GM23338 (cell line): ENCODE measurements at places on chromosomes 1 and 21. TPM values are rescaled to one million over a fixed set of nuclear protein-coding genes. Genes with fewer than 3 reads are reported as not detected.

GRCh38 chr1:25184001-25184762 lies 48.1 kb downstream of the SYF2 start:
- no peaks in the 10 kb centered on the region for H3K27me3 ChIP-seq
- no peak overlapping the region for H3K27ac ChIP-seq
- H3K36me3 ChIP-seq, result no peaks in the 10 kb centered on the region
- no peak for DNase-seq
- H3K4me1 ChIP-seq, result no peaks in the 10 kb centered on the region
- no peak overlapping the region for H3K4me3 ChIP-seq

Gene ARHGEF11
- total RNA-seq, result 23.5 and 33.7 TPM in 2 replicates

DNA sequence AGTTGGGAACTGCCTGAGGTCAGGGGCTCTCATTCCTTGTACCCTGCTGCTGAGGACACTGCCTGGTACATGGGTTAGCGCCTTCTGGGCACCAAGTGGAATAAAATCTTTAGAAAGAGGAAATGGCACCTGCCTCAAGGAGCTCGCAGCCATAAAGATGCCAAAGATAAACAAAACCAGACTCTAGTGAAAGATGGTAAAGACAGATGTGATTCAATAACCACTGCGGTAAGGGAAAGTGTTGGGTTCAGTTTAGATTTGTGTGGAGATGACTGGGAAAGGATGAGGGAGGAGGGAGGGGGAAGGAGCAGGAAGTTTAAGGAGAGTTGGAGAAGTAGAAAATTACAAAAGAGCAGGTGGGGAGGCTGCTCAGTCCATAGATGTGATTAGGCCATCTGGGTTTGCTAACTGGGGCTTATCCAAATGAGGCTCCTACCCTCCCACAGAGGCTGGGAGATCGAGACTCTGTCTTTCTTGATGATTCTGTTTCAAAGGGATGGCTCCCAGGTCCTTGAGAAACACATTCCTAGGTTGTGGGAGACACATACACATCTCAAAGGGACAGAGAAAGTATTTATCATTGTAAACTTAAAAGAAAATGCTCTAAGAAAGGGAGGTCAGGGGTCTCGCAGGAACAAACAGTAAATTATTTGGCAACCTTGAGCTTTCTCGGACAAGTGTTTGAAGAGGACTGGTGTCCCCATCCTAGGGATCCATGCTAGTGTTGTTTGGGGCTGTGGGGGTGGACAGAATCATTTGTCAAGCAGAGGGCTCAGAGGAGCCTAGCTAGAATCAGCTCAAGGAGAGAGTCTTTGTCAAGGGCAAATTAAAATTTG lies 65.7 kb upstream of the MORC3 start:
- DNase-seq, result peak; percentile 17
- H3K4me1 ChIP-seq, result peaks cover 6% of the 10 kb centered on the region; the same call in 1 of the 2 replicates
- H3K4me3 ChIP-seq, result no peak overlapping the region
- H3K27me3 ChIP-seq, result no peaks in the 10 kb centered on the region
- no peaks in the 10 kb centered on the region for H3K36me3 ChIP-seq
- H3K27ac ChIP-seq, result peak overlapping the region; percentile 59; the same call in 1 of the 2 replicates

Gene CDA
- total RNA-seq, result 1.7 and 2.5 TPM in 2 replicates

DNA sequence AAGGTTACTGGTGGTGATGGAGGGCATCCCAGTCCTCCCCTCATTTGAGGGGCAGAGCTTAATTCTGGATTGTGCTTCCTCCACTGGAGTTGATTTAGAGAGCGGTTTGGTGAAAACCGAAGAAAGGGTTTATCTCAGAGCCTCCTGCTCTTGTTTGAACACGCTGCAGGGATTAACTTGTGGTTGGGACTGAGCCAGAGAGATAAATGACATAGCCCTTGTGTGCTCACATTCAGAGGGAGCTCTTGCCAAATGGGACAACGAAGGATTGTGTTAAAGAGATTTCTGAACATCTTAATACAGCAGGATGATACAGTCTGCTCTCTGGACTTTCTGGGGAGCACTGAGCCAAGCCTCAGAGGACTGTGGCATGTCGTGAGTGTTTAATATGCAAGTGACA lies 308.2 kb downstream of the DISC1 start:
- H3K27me3 ChIP-seq, result no peaks in the 10 kb centered on the region
- H3K4me3 ChIP-seq, result no peak overlapping the region
- DNase-seq, result no peak
- H3K27ac ChIP-seq, result no peak overlapping the region

Gene TEX38
- not detected in 2 replicates for total RNA-seq

DNA sequence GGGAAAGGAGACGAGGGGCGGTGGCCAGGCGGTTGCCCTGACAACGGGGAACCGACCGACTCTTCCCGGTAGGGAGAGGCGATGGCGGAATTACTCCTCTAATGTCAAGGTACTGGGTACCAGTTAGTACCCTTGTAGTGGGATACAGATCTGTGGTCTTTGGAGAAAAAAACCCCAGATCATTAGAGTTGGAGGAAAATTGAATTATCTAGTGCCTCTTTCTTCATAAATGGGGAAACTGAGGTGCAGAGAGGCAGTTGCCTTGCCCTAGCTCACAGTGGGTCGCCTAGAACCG lies 545 bp upstream of the PEF1 start:
- H3K27ac ChIP-seq, result peak overlapping the region; percentile 97
- no peaks in the 10 kb centered on the region for H3K27me3 ChIP-seq
- H3K4me1 ChIP-seq, result peaks cover 36% of the 10 kb centered on the region
- no peaks in the 10 kb centered on the region for H3K36me3 ChIP-seq
- DNase-seq, result no peak
- H3K4me3 ChIP-seq, result peak overlapping the region; percentile 78

DNA sequence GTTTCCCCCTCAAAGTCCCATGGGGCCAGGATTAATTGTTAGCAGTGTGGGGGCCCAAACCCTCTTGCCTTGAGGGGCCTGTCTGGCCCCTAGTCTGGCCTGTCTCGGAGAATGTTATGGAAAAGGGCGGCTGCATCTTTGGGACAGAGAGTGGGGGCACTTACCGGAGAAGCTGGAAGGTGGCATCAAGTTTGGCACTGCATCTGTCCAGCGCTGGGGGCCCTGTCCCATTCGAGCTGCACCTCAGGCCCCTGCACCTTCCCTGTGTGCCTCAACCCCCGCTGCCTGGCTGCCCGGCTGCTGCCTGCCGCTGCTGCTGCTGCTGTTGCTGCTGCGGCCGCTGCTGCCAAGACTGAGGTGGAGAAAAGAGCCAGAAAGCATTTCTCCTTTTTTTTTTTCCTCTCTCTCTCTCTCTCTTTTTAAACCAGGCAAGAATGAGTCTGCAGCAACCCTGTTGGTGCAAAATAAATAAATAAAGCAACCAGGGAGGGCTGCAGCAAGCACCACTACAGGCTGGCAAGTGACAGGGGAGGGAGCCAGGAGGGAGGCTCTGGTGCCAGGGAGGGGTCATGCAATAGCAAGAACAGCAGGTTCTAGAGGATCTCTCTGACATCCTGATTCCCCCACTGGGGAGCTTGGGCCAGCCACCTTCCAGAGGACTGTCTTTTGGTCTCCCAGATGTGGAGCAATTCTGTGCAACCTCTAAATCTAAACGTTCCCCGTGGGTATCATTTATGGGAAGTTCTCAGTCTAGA lies at the start of gene LINGO4:
TSS of gene LINGO4 (minus strand) at position 354 of the 755 bp plus-strand sequence. CDS start 2,715 bp downstream, outside the sequence.
- H3K4me1 ChIP-seq, result peaks cover 6% of the 10 kb centered on the region
- no peaks in the 10 kb centered on the region for H3K27me3 ChIP-seq
- no peak within 1 kb of the TSS for H3K4me3 ChIP-seq

- H3K4me1 ChIP-seq, result no peaks in the 10 kb centered on the region
- H3K36me3 ChIP-seq, result peaks cover 11% of the 10 kb centered on the region; the same call in 1 of the 2 replicates
- no peak overlapping the region for H3K4me3 ChIP-seq
These were observed 210.9 kb downstream of the KAZN start for GRCh38 chr1:14809191-14809981.

Gene PGLYRP4
- total RNA-seq, result not detected in 2 replicates

Gene RHCE
- 0.17 TPM in 1 of 2 replicates, not detected in the other for total RNA-seq

Gene GALNT2
- total RNA-seq, result 37.2 and 48.3 TPM in 2 replicates

DNA sequence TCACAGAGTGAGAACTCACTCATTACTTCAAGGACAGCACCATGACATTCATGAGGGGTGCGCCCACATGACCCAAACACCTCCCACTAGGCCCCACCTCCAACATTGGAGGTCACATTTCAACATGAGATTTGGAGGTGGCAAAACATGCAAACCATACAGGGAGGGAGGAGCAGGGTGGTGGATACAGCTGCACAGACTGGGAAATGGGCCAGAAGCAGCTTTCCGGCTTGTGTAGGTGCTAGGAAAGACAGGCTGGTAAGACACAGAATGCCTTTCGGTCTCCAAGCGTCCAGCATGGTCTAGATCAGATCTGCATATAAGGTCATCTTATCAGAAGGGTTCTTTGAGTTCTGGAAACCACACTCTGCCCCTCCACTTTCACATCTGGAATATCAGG lies 35.1 kb upstream of the TINAGL1 start:
- no peak for DNase-seq
- no peak overlapping the region for H3K4me3 ChIP-seq
- H3K27ac ChIP-seq, result no peak overlapping the region
- H3K27me3 ChIP-seq, result no peaks in the 10 kb centered on the region

Gene FOXD2
- total RNA-seq, result 0.28 TPM in 1 of 2 replicates, not detected in the other

GRCh38 chr1:66380452-66381212 lies 153.3 kb upstream of the SGIP1 start:
- H3K36me3 ChIP-seq, result peaks cover 14% of the 10 kb centered on the region
- peaks cover 11% of the 10 kb centered on the region for H3K4me1 ChIP-seq
- H3K4me3 ChIP-seq, result no peak overlapping the region
- no peaks in the 10 kb centered on the region for H3K27me3 ChIP-seq
- DNase-seq, result no peak

Gene DDAH1
- total RNA-seq, result 35.4 and 41.7 TPM in 2 replicates

DNA sequence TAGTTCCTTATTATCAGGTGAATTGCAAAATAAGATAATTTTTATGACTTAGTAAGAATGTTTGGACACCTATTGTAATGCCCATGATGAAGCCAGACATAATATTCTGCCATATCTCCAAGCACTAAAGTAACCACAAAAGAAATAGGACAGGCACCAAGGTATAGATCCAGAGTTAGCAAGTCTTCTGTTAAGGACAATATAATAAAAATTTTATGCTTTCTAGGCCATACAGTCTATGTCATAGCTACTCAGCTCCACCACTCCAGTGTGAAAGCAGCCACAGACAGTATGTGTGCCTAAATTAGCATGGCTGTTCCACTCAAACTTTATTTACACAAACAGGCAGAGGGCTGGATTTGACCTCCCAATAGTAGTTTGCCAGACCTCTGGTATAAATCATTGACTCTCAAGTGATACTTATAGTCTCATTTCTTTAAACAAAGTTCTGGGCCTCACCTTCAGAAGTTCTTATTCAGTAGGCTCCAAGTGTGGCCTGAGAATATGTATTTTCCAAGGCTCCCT lies 88.3 kb downstream of the SCMH1 start:
- H3K4me1 ChIP-seq, result peaks cover 7% of the 10 kb centered on the region; the same call in 1 of the 2 replicates
- DNase-seq, result no peak
- no peaks in the 10 kb centered on the region for H3K36me3 ChIP-seq

DNA sequence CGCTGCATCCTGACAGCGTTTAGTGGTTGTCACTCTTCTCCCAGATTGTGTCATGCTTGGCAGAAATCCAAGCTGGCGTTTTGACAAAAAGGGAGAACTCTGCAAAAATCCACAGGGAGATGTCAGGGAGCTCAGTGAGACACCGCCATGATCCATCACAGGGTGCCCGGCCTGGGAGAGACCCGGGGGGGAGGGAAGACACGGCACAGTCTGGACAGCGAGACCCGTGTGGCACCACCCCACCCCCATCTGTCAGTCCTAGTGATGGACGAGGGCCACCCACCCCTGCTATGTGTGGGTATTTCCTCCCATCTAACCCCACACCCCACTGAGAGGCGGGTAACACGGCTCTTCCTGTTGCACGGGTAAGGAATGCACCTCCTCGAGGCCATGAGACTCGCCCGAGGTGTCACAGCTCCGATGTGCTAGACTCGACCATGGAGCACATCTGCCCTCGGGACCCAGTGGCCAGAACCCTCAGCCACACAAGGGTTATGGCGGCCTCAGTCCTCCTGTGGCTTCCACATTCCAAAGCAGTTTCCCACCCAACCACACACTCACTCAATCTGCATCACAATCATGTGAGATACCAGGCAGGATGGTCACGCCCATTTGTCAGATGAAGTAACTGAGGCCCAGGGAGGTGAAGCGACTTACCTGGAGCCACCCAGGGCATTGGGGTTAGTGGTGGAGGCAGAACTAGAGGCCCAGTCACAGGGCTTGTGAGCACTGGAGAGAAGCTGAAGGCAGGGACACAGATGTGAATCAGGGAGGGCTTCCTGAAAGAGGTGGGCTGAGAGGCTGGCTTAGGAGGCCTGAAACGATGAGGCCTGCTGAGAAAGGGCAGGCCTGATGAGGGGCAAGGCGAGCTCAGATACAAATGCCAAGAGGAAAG lies 688.5 kb downstream of the MATN1 start:
- no peaks in the 10 kb centered on the region; the same call in 1 of the 2 replicates for H3K36me3 ChIP-seq
- peak; percentile 19 for DNase-seq
- no peaks in the 10 kb centered on the region for H3K27me3 ChIP-seq

DNA sequence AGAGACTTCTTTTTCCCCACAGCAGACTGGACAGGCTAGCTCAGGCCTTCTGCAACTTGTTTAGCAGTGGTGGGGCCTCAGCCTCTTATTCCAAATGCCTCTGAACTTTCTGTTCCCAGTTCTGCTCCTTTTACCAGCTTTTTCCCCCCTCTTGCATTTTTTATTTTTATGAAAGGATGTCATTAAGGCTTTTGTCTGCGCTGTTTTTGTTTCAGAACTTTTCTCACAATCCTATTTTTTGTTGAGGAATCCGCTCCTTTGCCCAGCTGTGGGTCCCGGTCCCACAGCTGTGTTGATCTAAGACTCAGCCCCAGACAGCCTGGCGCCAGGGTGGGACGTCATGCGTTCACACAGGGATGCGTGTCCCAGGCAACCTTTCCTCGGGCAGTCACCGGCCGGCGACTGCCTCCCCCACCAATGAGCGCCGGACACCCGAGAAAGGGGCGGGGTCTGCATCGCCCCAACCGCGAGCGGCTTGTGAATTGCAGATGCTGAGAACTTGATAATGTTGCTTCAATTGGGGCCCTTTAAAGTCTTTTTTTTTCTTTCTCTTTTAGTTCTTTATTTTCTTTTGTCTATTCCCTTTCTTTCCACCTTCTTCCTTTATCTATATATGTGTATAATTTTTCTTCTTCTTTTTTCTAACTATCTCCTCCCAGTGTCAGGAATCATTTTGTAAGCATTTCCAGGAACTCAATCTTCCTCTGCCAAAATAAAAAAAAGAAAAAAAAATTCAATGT lies 3.0 kb upstream of the ID3 start:
- H3K36me3 ChIP-seq, result peaks cover 4% of the 10 kb centered on the region; the same call in 1 of the 2 replicates
- H3K27ac ChIP-seq, result peak overlapping the region; percentile 70
- peaks cover 43% of the 10 kb centered on the region for H3K4me1 ChIP-seq
- peaks cover 32% of the 10 kb centered on the region for H3K27me3 ChIP-seq
- peak overlapping the region; percentile 11; the same call in 1 of the 2 replicates for H3K4me3 ChIP-seq

Gene GBP5
- not detected in 2 replicates for total RNA-seq

GRCh38 chr1:82612986-82613385 lies 812.3 kb downstream of the ADGRL2 start:
- H3K36me3 ChIP-seq, result no peaks in the 10 kb centered on the region
- no peaks in the 10 kb centered on the region for H3K4me1 ChIP-seq
- H3K4me3 ChIP-seq, result no peak overlapping the region
- H3K27ac ChIP-seq, result no peak overlapping the region

Gene TCHH
- 0.19 and 0.38 TPM in 2 replicates for total RNA-seq

Gene BARHL2
- not detected in 2 replicates for total RNA-seq

DNA sequence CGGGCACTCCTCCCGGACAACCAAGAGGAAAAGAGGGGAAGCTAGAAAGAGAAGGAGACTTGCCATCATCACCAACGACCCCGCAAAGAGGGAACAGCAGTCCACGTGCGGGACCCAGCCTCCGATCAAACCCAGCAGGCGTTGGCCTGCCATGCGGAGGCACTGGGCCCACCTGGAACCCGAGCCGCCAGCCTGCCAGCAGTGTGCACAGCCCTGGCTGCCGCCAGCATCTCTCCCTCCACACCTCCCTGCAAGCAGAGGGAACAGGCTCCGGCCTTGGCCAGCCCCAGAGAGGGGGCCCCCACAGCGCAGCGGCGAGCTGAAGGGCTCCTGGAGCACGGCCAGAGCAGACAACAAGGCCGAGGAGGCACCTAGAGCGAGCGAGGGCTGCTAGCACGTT lies 1244.7 kb upstream of the B3GALT2 start:
- no peaks in the 10 kb centered on the region for H3K27me3 ChIP-seq
- no peaks in the 10 kb centered on the region for H3K36me3 ChIP-seq
- H3K27ac ChIP-seq, result no peak overlapping the region
- H3K4me3 ChIP-seq, result no peak overlapping the region
